Activated T-helper 2 cell treated with anti-CD3 and anti-CD28 coated beads, Interferon-gamma antibody, Interleukin-2, Interleukin-4, amounts not matched to agents 10 μg/mL and 5 μg/mL and 100 μg/mL, durations not matched to agents 14 hours and 24 hours and 36 hours (primary cell): ENCODE measurements at places on chromosomes 7 and 10. TPM values are rescaled to one million over a fixed set of nuclear protein-coding genes. Genes with fewer than 3 reads are reported as not detected.

The UCN3 gene
- total RNA-seq = not detected in 2 replicates

DNA sequence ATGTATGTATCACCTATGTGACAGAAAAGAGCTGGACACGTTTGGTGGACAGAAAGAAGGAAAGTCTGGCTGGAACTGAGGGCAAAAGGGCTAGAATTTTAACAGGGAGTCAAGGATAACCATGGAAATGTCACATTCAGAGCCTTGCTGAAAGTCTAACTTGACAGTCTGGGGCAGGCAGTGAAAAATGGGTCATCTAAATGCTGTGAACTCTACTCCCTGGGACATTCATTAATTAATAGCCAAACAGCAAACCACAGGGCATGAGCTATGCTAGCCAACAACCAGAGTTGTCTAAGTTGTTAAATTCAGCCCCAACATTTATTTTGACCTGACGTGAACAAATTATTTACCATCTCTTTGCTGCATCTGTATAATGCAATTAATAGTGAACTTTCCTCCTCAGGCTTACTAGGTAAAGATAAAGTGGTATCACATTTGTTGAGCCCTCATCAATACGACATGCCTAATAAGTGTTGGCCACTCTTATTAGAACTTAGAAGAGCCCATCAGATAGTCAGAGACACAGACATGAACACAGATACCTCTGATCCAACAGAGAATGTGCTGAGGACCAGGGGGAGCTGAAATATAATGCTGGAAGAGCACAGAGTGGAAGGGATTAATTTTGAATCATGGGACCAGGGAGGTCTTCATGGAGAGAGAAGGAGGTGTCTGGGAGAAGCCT lies 109.9 kb downstream of the SORCS1 start:
- DNase-seq = no peak
- H3K27me3 ChIP-seq = no peaks in the 10 kb centered on the region
- H3K27ac ChIP-seq = no peak overlapping the region
- H3K36me3 ChIP-seq = no peaks in the 10 kb centered on the region
- H3K4me3 ChIP-seq = no peak overlapping the region
- no peaks in the 10 kb centered on the region for H3K4me1 ChIP-seq

- H3K4me1 ChIP-seq = no peaks in the 10 kb centered on the region
- H3K4me3 ChIP-seq = no peak overlapping the region
- H3K27me3 ChIP-seq = peaks cover 2% of the 10 kb centered on the region
- DNase-seq = no peak
- no peak overlapping the region for H3K27ac ChIP-seq
Measured at GRCh38 chr7:132709971-132710567, 133.8 kb upstream of the PLXNA4 start.

GRCh38 chr7:82286096-82286797 lies 157.3 kb downstream of the CACNA2D1 start:
- no peaks in the 10 kb centered on the region for H3K4me1 ChIP-seq
- no peaks in the 10 kb centered on the region for H3K36me3 ChIP-seq
- H3K27me3 ChIP-seq = no peaks in the 10 kb centered on the region
- no peak for DNase-seq

GRCh38 chr10:30413996-30414576 lies 19.9 kb upstream of the MAP3K8 start:
- peaks cover 2% of the 10 kb centered on the region for H3K27me3 ChIP-seq
- no peak overlapping the region for H3K4me3 ChIP-seq
- H3K4me1 ChIP-seq = peaks cover 28% of the 10 kb centered on the region
- no peak overlapping the region for H3K27ac ChIP-seq
